Amniotic stem cell (primary cell): ENCODE measurements at places on chromosomes 2 and 18.
A peak's percentile ranks its signal among the peaks of the same experiment; 100 is the strongest.

- DNase-seq: no peak
Observed at GRCh38 chr2:137700681-137701080, 263.6 kb upstream of the HNMT start.

DNA sequence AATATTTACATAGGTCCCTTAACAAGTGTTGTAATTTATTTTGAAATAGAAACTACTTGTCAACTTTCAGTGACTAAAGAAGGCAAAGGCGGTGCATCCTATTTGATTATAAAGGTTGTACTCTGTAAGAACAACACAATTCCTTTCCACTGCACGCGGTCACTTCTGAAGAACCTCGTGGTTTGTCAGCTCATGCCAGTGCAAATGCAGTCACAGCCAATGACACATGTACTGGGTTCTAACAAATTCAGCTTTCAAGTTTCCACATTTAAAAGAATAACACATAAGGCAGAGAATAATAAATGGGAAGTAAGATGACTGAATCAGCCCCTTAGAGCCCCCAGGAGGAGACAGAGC lies 39.7 kb downstream of the CYB5A start:
- DNase-seq: no peak

GRCh38 chr18:3449512-3450011 lies 410 bp upstream of the TGIF1 start:
- DNase-seq: no peak

GRCh38 chr2:145744541-145745386 lies 1224.8 kb upstream of the ZEB2 start:
- peak; percentile 76 for DNase-seq

- no peak for DNase-seq
Observed at GRCh38 chr2:128608921-128609880, 290.5 kb upstream of the HS6ST1 start.

GRCh38 chr2:37720533-37721200 lies 49.2 kb upstream of the CDC42EP3 start:
- DNase-seq: no peak

GRCh38 chr2:201128933-201129505 lies 13.1 kb downstream of the CFLAR start:
- no peak for DNase-seq
